ENCODE measurements at places on chromosomes 11 and 22.

- DNase-seq, result no peak
Measured at GRCh38 chr11:65065851-65066250, 7.5 kb upstream of the NAALADL1 start.

- DNase-seq, result no peak
Measured at GRCh38 chr11:47108214-47108613, 68.5 kb downstream of the ARFGAP2 start.

DNA sequence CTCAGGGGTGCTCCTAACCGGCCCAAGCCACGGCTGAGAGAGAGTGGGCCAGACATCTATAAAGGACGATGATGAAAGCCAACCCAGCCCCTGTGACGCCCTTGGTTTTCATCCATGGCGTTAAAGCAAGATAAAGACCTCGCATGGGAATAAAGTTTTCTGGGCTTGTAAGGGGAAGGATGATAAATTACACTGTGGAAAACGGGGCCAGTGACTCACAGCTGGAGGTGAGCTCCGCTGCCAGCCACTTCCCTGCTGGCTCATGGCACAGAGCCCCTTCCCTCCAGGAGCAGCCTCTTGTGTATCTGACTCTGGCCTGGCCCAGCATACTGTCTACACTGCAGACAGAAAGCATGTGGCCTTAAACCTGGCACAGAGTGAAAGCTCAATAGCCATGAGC lies 503.2 kb upstream of the B3GAT1 start:
- no peak for DNase-seq

- peak; percentile 9 for DNase-seq
Measured at GRCh38 chr11:32385998-32386397, 49.3 kb downstream of the WT1 start.

GRCh38 chr11:36774603-36775002 lies 176.6 kb upstream of the RAG2 start:
- peak; percentile 81 for DNase-seq

DNA sequence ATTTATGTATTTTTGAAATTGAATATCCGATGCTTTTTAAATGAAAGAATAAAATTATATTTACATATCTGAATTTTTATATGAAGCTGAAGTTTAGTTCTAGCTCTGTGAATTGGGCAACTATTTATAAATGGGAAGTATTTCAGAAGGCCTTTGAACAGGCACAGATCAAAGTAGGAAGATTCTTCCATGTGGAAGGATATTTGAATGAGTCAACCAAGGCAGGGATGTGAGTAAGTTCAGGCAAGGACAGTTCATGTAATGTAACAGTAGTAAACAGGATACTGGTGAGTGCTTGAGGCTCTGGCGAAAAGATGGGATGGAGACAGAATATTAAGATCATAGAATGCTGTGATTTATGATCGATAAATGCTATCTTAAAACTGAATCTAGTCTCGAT lies 417.8 kb upstream of the CCDC179 start:
- peak; percentile 65 for DNase-seq

DNA sequence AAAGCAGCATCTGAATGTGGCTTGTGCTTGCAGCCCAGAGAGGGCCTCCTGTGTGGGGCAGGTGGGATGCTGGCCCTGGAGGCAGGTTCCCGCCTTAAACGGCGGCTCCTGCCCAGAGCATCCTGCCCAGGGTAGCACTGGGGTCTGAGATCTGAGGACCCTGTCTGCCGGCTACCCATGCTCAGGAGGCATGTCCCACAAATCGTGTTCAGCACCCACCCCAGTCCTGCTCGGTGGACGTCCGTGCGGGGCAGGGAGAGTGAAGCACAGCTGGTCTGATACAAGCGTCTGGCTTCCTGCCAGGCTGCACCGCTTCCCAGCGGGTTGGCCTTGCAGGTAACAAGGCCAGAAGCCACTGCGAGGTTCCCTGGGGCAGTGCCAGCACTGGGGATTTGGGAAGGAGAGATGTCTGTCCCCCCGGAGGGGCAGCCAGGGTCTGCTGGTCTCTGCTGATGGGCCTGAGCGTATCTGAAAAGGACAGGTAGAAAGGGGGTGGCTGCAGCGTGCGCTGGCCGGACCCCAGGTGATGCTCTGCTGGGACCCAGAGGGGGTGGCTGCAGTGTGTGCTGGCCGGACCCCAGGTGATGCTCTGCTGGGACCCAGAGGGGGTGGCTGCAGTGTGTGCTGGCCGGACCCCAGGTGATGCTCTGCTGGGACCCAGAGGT lies 3.6 kb downstream of the TRABD start:
- DNase-seq, result no peak

DNA sequence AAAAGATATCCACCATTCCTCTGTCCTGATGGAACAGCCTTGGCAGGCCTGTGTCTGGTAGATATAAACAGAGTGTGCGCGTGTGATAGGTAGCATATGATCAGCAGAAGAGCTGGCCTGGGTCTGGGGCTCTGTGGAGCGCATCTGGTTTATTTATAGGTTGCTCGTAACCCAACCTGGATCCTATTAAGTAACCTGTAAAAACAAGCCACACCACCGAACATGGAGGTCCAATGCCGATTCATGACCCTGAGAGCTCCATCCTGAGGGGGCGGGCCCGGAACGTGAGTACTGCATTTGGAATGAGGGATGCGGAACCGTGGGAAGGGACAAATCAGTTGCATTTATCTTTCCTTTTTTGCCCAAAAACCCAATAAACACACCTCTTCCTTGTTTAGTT lies 31.9 kb upstream of the APOL5 start:
- DNase-seq, result no peak

- no peak for DNase-seq
Measured at GRCh38 chr11:132674151-132674550, 858.1 kb downstream of the OPCML start.

DNA sequence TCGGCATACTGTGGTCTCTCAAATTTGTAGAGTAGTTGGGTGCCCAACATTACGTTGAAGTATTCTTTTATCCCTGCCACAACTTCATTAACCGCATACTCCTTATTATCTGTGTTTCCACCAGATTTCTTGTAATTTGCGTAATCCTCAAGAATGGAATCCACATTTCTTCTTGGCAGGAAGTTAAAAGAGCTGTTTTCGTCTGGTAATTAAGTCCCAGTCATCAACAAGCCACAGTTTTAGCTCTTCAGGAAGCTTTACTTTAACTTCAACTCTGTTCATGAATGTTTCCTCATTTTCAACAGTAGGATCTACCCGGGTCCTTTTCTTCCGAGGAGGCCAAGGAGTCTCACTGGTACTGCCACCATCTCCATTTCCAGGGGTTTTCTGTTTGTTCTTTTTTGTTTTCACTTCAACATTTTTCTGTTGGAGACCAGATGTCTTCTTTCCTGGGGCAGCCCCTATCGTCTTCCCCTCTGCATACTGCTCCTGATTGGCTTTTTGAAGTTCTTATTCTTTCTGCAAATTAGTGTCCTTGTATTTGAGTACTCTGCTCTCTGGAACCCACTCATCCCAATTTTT lies 30.3 kb downstream of the PDE3B start:
- peak; percentile 24 for DNase-seq

All from foreskin fibroblast (primary cell).